Esophagus squamous epithelium (tissue), 5 donors: ENCODE measurements at places on chromosomes 11 and 22. TPM values are rescaled to one million over a fixed set of nuclear protein-coding genes. Genes with fewer than 3 reads are reported as not detected.

The BTG4 gene
- total RNA-seq, result not detected

The TMEM151A gene
- total RNA-seq, result not detected

The MOGAT2 gene
- total RNA-seq, result not detected

The RIMBP3B gene
- not detected for total RNA-seq

The TMEM41B gene
- 49.6 TPM for total RNA-seq

GRCh38 chr11:76802621-76803020, 19.5 kb downstream of the TSKU start:
- no peak for DNase-seq

DNA sequence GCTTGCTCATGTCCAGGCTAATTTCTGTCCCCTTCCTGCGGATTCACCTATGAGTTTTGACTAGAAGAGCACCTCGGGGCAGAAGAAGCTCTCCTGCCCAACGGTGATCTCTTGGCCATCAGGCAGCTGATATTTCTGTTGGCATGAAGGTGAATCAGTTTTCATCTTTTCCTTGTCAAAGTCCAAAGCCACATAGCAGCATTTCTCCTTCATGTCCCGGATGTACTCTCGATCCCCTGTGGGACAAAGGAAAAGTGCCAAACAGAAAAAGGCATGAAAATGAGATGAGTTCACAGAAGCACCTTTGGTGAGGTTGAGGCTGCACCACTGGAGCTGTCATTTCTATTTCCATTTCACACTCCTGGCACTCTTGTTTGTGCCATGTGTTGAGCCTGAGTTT, 56.8 kb downstream of the DHCR7 start:
- no peak for DNase-seq

- no peak for DNase-seq
Measured at GRCh38 chr22:21758091-21758864, 22.7 kb upstream of the YPEL1 start.

- DNase-seq, result no peak
Measured at GRCh38 chr22:48952256-48953102, 875.2 kb downstream of the BRD1 start.

DNA sequence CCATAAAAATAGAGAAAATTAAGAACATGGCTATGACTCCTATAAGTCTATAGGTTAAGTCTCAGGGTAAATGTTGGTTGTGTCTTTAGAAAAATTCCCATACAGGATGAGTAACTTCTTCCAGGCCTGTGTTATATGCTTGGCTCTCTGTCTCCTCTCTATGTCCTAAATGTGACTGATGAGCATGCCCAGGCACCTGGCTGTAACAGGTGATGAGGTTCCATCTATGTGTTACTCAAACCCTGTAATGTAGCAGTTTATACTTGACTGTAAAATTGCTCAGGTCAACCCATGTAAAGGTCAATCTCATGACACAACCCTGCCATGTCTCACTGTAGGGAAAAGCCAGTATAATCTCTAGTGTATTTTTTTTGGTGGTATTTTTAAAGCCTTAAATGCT, 69.5 kb downstream of the PARVA start:
- DNase-seq, result no peak

DNA sequence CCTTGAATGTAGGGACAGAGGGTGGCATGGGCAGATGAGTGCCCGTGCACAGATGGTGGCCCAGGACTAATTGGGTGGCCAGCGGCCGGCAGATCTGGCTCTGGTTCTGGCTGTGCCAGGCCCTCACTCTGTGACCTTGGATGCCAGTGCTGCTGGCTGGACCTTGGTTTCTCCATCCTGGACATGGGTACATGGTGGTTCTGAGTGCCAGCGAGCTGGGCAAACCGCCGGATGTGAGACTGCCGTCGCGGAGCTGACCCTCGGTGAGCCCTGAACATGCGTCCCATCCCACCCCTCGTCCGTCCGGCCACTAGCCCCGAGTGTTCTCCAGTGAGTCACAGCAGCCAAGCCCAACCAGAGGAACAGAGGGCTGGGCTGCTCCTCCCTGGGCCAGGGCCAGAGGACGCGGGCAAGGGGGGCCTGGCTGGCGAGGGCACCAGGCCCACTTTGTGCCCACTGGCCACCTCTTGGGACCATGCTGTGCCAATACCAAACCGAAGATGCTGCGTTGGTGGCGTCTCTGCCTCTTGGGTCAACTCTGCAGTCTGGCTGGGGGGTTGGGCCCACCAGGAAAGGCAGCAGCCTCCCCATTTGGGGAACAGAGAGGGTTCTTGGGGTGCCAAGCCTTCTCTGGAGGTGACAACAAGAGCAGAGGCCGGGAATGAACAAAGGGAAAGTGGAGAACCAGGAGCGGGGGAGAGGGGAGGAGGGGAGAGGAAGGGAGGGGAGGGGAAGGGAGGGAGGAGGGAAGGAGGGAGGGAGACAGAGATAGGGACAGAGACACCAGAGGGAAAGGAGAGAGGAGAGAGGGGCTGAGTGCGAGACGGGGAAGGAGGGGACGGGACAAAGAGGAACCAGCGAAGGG, 10.7 kb downstream of the LSP1 start:
- DNase-seq, result no peak
